ENCODE measurements at places on chromosomes 2 and 18. TPM values are rescaled to one million over a fixed set of nuclear protein-coding genes. Genes with fewer than 3 reads are reported as not detected.

DPYSL5 gene
- total RNA-seq: 6.9 TPM

NT5DC4 gene
- total RNA-seq: not detected

B3GNT7 gene
- 42.2 TPM for total RNA-seq

DSG1 gene
- total RNA-seq: not detected

TMEM169 gene
- total RNA-seq: 1.0 TPM

ABHD1 gene
- 0.31 TPM for total RNA-seq
